ENCODE measurements at places on chromosomes 3 and 15.

- no peak for DNase-seq
Measured at GRCh38 chr3:112497897-112498548, 1.2 kb downstream of the BTLA start.

- DNase-seq: no peak
Measured at GRCh38 chr15:40927495-40927872, 1.7 kb upstream of the DLL4 start.

DNA sequence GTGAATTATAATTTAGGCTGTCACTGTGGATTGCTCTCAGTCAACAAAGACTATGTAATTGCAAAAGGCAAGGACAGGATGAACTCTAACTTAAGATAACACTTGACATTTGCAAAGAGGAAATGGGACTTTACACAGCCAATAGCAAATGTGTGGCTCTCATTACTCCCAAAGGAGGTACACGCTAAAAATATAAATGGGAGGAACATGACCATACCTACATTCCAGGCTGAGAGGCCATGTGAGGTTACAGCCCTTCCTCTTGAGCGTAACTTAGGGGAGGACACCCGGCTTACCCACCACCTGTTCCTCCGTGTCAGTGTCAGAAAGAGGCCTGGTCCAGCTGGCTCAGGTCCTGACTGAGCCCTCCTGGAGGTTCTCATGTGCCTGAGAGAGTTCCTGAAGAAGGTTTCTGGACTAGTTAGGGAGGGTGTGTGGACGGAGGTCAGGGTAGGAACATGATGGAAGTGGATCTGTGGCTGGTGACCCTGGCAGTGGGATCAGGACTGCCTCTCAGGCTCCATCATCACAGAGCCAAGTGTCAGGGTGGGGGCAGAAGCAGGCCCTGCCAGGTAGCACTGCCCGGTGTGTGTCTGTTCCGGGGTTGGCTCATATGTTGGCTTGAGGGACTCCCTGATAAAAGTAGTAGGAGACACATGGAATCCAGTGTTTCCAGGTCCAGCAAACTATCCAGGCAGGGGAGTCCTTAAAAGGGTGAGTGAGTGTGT, 7.9 kb downstream of the POPDC2 start:
- no peak for DNase-seq

DNA sequence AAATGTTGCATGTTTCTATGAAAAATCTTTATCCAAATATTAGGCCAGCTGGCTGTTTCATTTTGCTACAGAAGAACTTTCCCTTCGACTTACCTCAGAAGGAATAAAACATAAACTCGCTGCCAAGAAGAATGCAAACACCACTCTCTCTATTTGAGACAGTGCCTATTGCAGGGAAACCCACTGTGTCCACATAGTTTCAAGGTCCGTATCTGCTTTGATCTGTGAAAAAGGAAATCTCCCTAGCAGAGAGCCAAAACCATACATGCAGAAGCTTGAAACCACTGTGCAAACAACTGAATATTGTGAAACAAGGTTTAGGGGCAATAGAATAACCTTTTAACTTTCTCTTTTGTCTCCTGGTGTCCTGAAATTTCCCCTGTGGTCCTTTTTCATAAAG, 35.0 kb upstream of the CAPN7 start:
- DNase-seq: no peak

GRCh38 chr3:146507331-146508120, 36.9 kb downstream of the PLSCR1 start:
- DNase-seq: no peak

DNA sequence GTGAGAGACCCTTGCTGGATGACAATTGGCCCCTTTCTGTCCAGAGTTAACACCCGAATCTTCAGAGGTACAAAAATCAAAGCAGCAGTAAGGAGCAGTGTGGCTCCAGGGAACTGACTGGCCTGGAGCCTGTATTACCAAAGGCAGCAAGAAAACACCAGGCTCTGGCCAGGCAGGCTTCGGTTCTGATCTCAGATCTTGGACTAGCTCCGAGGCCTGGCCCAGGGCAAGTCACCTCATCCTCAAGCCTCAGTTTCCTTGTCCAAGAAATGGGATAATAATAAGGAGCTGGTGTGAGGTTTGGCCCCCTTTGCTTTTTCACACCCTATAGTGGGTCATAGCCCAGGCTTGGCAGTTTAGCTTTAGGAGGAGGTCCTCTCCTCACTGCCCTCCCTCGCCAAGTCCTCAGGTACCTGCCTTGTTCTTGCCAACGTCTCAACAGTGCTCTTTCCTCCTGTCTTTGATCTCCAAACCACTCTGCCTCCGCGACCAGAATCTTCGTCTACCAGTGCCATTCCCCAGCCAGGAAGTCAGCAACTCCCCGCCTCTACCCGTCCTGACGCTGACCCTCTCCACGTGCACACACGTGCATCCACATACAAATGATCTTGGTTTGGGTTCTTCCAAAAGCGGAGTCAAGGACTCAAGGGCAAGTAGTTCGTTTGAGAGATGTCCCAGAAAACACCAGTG, 82.6 kb upstream of the TLE3 start:
- no peak for DNase-seq

GRCh38 chr3:189099505-189100290, 72.1 kb upstream of the TPRG1 start:
- no peak for DNase-seq

DNA sequence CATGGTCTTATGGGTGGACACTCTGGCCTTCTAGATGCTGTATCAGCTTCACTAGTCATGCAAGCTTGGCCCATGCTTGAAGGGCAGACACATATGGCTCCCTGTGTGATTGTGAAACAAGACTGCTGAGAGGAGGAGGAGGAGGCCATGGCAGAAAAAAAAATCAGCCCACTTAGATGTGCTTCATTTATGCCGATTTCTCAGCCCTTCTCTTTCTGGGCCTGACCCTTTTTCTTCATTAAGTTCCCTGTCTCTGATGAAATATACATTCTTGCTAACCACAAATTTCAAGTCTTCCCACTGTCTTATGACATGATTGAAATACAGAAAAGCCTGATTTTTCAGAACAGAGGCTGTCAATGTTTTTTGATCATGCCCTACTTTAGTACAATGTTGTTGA, 213.0 kb upstream of the FEZF2 start:
- no peak for DNase-seq

- DNase-seq: no peak
Measured at GRCh38 chr3:46127503-46127902, 80.6 kb downstream of the CCR1 start.

DNA sequence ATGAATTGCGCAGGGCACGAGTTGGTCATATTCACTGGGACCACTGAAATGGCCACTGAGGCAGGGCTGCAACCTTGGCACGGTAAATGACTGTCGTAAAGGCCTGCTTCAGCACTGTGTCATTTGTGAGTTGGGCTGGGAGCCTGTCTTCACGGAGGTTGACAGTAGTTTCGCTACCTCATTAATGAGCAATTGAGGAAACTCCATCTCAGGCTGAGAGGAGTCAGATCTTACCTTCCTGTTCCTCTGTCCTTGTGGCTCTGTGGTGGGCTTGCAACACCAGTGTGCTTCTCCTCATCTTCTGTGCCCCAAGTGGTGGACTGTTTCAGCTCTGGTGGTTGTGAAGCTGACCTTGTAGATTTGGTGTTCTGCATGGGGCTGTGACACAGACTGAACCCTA, 80.1 kb upstream of the EIF1B start:
- DNase-seq: no peak

GRCh38 chr15:31510057-31510456, 183.4 kb downstream of the KLF13 start:
- DNase-seq: no peak

GRCh38 chr3:194091141-194091540, 44.8 kb upstream of the HES1 start:
- DNase-seq: no peak

- no peak for DNase-seq
Measured at GRCh38 chr3:189340680-189341460, 169.1 kb downstream of the TPRG1 start.

DNA sequence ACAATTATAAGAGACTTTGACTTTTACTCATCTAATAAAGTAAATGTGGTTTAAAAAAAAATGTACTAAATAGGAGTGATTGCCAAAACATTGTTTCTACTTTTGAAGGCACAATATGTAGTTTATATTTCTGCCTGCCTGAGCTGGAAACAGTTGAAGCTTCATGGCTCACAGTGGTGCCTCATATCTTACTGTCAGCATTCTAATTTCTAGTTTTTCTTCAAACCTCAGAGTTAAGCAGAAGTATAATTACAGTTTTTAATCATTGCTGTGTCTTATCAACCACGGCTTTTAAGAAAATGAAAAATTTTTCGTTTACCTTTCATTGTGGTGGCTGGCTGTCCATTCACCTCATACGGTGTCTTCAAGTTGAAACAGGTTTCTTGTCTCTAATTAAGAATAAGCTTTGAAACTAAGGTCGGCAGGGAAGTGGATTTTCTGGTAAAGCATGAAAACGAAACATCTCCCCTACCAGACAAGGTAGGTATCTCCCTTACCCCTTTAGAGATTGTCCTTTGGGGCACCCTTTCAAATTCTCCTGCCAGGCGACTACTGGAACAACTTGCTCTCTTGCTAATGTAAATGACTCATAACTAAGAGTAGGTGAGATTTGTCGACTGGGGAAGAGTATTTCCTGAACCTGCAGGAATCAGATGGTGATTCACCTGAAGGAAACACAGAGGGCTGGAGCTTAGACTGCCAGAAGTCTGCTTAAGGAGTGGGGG, at the start of gene GPR87:
Gene GPR87 (minus strand): TSS at position 554 of the 725 bp plus-strand sequence. CDS start 16,720 bp downstream, outside the sequence.
- DNase-seq: no peak

GRCh38 chr15:35481992-35482391, 64.0 kb downstream of the DPH6 start:
- no peak for DNase-seq

- no peak for DNase-seq
Measured at GRCh38 chr15:86311568-86312280, 232.1 kb downstream of the AGBL1 start.

DNA sequence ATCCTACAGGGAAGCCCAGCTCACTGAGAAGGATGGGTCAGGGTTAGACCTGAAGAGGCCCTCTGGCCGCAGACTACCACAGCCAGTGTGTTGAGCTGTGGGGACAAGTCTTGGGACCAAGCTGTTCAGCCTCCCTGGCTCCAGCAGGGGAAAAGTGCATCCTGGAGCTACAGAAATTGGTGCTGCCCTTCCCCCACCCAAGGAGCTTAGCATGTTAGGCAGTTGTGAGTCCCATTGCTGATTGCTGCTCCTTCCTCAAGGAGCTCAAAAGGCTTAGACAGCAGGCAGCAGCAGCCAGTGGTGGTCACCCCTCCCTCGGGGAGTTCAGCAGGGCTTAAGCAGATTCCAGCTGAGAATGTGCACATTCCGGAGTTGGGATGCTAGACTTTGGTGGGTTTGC, 165.6 kb downstream of the ATP8B4 start:
- no peak for DNase-seq

- no peak for DNase-seq
Measured at GRCh38 chr15:69990566-69991421, 106.9 kb downstream of the TLE3 start.

DNA sequence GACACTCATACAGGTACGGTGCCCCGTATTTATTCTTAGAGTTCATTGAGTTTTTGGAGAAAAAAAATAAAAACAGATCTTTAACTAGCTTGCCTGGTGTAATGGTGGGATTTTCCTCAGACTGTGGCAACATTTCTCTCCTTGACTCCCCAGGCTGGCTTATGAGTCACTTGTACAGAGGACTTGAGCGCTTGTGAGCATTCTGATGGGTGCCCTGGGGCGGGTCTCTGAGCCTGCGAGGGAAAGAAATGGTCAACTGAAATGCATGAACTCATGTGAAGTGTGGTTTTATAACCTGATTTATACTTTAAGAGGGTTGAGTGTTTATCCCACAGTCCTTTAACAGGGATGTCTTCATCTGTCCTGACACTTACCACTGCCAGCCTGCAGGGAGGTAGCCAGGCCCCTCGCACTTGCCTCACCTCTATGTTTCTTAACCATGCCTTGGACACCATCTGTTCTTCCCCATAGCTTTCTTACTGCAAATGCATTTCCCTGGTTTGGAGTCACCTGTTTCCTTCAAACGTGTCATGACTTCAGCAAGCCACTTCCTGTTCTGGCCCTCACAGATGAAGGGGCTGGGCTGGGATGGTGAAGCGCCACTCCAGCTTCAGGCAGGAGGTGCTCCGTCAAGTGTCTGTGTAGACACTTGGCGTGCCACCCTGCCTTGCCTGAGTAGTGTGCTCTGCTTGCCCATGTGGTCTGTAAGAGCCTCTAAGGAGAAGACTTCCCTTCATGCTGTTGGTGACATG, 118.7 kb downstream of the PDE8A start:
- DNase-seq: peak; percentile 78

DNA sequence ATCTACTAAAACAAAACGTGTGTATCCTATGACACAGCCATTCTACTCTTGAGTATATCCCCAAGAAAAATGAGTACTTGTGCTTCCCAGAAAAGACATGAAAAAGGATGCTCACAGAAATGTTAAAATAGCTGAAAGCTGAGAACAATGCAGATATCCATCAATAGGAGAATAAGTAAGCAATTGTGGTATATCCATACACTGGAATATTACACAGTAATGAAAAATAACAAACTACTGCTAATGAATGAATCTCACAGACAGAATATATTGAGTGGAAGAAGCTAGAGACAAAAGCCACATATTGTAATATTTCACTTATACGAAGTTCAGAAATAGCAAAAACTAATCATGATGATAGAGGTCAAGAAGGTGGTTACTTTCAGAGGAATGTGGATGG, 83.8 kb upstream of the CTDSPL start:
- DNase-seq: no peak

- DNase-seq: no peak
Measured at GRCh38 chr15:81012588-81012987, 11.9 kb downstream of the TLNRD1 start.

- DNase-seq: no peak
Measured at GRCh38 chr3:30641416-30642251, 35.2 kb downstream of the TGFBR2 start.

GRCh38 chr3:41116851-41117250, 82.5 kb upstream of the CTNNB1 start:
- no peak for DNase-seq

Measured in DMS79 treated with DMSO at 0.1 percent for 48 hours (cell line).